ENCODE measurements at places on chromosomes 13 and 19.
A peak's percentile ranks its signal among the peaks of the same experiment; 100 is the strongest.

- DNase-seq: no peak
Observed at GRCh38 chr19:33720691-33721682, 75.7 kb upstream of the KCTD15 start.

DNA sequence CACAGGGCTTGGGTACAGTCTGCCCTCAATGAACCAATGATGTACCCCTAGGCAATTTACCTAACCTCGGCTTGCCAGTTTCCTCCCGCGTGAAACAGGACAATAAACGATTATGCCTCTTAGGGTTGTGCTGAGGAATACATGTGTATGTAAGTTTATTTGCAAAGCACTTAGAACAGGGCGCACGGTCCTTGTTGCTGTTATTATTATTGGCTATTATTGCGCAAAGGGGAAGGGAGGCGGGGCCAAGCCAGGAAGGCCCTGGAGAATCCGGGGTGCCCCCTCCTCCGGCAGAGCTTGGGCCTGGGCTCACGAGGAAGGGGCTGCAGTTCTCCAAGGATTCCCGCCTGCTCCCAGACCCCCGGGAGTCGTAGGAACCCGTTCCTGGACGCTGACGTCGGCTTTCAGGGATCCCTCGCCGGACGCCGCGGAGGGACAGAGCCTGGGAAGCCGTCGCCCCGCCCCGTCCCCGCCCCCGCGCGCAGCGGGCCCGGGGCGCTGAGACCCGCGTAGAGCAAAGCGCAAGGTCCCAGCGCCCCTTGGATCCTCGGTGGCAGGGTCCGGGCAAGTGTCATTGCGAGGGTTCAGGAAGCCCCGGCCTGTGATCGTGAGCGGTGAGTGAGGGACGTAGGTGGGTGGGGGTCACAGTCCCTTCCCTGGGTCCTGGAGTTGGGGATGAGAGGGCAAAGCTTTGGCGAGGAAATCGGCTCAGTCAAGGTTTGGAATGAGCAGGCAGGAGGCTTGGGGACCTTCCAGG is at the start of gene TMEM91:
Gene TMEM91 (plus strand): TSS at position 293 of the 757 bp plus-strand sequence. CDS start 1,777 bp downstream, outside the sequence.
- no peak for DNase-seq

DNA sequence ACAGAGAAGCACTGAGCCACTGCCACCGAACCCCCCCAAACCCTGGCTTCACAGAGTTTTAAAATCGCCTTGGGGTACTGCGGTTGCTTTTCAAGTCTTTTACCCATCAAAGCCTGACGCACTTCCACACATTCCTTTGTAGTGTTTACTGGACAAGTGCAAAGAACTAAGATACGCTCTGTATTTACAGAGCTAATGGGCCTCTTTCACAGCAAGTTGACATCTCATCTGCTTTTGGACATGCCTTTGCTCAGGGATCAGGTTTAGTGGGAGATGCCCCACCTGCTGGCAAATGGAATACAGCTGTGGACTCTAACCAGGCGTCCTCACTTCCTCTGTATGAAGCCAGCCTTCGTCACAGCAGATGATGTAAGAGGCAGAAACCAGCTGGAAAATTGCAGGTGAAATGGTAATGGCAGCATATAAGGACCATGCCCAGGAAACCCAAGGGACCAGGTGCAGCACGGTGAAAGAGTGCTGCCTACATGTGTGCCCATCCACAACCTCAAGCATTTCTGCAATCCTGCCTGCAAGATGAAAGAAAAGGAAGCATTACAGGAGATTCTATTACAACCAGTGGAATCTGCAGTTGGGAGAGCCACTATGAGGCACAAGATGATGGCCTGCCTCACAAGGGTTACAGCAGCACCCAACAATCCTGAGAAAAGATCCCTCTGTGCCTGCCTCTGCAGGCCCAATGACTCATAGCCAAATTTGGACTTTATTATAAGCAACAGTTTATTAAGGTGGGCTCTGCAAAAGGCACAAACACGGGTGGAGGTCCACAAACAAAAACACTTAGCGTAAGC is 34.7 kb downstream of the BRD4 start:
- no peak for DNase-seq

- DNase-seq: no peak
Observed at GRCh38 chr19:5048727-5049553, 80.0 kb downstream of the KDM4B start.

DNA sequence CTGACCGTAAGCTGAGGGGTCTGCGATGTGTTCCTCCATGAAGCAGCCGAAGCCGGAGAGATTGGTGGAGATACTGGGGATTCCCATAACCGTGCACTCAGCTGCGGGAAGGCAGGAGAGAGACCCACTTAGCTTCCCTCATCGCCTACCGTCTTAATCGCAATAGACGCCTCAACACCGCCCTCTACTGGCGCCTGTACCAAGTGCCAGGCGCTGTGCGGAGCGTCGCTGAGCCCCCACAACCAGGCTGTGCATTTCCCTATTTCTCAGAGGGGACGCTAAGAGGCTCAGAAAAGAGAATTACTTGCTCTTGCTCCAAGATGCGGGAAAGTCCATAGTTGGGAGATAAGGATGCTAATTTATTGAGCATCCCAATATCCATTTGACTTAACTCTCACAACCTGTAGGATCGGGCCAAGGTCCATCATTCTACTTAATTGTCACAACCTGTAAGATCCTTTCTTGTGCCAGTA is 5.8 kb downstream of the FTL start:
- peak; percentile 71 for DNase-seq

DNA sequence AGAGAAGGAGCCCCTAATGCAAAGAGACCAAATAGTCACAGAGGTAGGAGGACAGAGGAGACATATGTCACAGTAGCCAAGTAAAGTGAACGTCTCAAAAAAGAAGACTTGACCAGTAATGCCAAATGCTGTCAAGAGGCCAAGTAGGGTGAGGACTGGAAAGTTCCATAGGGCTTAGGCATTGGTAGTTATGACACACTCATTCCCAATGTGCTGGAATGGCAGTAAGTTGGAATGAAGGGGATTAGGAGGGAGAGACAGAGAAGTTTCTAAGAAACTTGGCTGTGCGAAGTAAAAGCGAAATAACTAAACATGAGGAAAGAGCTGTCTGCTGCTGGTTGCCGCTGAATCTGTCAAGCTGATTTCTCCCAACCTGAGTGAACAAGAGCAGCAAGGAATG is 14.9 kb upstream of the FRY start:
- DNase-seq: no peak

DNA sequence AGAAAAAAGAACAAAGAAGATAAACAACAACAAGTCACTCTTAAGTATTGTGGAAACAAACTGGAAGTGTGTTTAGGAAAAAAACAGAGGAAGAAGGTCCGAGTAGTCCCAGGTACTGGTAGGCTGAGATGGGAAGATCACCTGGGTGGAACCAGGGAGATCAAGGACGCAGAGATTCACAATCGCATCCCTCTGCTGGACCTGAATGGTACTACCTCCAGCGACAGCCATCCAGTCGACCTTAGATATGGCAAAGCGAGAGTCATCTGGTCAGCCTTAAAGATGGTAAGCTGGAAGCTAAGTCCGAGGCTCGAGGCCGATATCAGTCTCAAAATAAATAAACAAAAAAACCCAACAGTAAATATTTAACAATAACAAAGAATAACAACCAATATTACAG is 44.9 kb upstream of the ZNF91 start:
- DNase-seq: no peak

DNA sequence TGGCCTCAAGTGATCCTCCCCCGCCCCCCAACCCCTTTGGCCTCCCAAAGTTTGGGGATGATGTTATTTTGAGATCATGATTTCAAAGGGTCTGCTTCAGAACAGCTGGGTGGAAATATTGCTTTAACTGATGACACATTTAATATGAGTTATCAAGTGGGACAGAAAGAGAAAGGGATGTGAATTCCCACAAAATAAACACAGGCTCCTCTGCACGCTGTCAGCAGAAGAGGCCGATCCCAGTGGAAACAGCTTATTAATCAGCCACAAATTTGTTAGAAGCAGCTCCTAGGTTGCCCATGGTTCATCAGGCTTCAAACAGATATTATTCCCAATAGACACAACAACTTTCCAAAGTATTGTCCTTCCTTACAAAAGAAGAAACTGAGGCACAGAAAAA is 4.7 kb downstream of the DCLK1 start:
- no peak for DNase-seq

GRCh38 chr13:80137994-80138393 is 202.9 kb downstream of the SPRY2 start:
- DNase-seq: no peak

DNA sequence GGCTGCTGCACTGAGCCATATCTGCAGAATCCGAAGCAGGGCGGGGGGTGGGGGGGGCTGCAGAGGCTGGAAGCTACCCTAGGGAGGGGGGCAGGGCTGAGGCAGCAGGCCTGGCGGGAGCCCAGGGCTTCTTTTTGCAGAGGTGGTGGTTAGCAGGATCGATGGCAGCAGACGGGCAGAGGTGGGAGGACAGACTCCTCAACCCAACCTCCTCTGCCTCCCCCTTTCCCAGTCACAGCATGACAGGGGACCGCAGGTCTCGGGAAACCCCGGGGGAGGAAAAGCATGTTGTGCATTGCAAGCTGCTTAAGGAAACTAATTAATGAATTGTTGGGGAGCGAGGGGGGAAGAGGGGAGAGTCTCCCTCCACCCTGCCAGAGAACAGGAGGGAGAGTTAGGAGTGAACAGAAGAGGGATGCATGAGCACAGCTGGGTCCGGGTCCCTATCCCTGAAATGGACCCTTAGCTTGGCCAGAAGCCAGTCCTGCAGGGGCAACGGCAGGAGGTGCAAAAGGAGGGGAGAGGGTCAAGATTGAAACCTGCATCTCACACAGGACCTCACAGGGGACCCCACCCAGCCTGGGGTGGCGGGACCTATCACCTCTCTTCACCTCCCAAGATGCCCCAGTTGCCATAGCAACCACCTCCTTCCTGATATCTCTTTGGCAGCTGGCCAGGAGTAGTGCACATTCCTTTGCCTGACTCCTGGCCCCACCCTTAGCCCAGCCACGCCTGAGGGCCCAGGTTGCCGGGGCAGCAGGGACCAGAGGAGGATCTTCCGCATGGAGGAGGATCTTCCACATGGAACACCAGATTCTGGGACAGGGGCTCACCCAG is 1.8 kb downstream of the FXYD7 start:
- no peak for DNase-seq

- DNase-seq: no peak
Observed at GRCh38 chr19:2769218-2769617, 13.9 kb downstream of the SGTA start.

DNA sequence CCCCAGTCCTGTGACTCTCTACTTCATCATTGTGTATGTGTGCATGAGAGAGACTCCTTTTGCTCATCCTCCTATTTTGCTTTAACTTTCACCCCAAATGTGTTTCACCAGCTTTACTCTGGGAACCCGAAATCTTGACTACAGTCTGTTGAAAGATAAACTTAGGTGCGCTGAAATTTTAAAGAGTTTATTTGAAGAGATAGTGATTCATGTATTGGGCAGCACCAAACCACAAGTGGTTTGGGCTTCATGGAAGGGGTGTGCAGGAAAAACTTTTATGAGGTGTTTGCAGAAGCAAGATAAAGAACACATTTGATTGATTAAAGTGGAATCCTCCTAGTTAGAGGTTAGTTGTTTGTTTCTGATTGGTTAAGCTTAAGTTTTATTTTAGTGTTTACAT is 50.8 kb upstream of the RFC3 start:
- DNase-seq: no peak

GRCh38 chr19:47765523-47766358 is 12.8 kb upstream of the SELENOW start:
- DNase-seq: no peak

DNA sequence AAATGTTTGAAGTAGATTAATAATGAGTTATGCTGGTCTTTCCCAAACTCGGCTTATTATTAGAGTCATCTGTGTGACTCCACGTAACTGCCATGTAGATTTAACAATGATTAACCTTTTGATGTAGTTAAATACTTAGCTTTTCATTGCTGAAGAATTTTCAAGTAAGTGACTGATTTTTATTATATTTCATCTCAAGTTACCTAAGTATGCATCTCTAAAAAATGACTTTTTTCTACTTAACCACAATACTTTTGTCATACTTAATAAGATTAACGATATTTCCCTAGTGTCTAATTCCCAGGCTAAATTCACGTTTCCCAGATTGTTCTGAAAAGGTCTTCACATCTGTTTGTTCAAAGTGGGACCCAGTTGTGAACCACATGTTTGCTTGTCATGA is 17.8 kb downstream of the BIVM start:
- DNase-seq: no peak

DNA sequence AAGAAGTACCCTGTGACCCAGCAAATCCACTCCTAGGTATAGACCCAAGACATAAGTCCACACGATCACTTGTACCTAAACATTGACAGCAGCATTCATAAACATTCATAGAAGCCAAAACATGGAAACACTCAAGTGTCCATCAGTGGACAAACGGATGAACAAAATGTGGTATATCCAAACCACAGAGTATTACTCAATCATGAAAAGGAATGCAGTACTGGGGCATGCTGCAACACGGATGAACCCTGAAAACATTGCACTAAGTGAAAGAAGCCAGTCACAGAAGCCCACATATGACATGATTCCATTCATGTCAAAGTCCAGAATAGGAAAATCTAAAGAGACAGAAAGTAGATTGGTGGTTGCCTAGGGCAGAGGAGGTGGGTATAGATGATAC is 22.8 kb upstream of the CCNE1 start:
- no peak for DNase-seq

DNA sequence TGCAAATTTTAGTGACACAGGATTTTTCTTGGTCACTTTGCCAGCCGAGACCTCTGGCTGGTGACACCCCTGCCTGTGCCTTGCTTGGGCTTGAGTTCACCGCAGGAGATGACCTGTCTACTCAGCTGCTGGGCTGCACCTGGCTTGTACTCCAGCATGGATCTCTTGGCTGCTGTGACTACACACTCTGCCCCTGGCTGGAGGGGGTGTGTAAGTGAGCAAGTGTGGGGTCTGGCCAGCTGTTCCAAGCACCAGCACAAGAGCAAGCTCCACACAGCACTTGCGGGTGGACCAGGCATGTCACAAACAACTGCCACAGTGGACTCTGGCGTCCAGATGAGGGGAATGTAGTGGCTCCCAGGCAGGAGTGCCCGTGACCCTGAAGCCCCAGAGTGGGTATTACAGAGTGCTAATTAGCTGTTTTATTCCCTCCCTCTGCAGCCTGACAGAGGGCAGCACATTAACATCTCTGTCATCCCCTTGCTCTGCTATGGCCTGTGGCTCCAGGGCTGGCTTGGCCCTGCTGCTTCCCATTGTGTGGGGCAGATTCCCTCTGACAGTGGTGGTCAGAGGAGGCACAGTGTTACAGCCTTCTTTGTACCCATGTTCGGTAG is 1387.2 kb downstream of the OLFM4 start:
- no peak for DNase-seq

GRCh38 chr19:15191982-15192381 is 8.8 kb downstream of the NOTCH3 start:
- no peak for DNase-seq

Measured in stimulated activated CD8-positive, alpha-beta memory T cell treated with anti-CD3 and anti-CD28 coated beads, Interleukin-2, amount 100 ng/mL, for 1 hour (primary cell).